KG1 (cell line): ENCODE measurements at places on chromosomes 5 and 9.
A peak's percentile ranks its signal among the peaks of the same experiment; 100 is the strongest.

DNA sequence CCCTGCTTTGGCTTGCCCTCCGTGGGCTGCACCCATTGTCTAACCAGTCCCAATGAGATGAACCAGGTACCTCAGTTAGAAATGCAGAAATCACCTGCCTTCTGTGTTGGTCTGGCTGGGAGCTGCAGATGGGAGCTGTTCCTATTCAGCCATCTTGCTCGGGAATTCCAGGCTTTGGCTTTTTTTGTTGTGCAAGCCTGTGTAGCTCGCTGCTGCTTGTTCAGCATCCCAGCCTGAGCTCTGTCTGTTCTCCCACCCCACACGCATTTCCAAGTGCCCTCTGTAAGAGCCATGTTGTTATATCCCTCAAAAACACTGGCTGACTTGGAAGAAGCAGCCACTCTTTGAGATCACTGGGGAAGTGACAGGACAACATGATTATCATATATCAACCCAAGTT, 101.6 kb upstream of the DPYSL3 start:
- no peak for DNase-seq

- no peak for DNase-seq
Observed at GRCh38 chr9:88537761-88538091, 2.7 kb downstream of the NXNL2 start.

DNA sequence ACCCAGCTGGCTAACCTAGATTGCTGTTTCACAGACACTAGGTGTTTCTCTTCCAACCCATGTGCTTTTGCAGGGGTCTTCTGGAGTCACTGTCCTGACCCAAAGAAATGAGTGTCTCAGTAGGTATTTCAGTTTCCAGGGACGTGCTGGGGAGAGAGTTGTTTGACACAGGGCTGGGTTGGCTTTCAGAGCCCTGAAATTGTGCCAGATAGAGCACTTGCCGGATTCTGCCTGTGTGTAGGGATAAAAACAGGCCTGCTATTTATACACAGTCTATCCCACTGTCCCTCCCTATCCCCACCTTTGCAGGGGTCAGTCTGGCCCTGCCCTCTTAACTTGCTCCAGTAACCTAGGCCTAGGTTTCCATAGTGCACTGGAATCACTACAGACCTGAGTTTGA, 957 bp upstream of the HBEGF start:
- no peak for DNase-seq

DNA sequence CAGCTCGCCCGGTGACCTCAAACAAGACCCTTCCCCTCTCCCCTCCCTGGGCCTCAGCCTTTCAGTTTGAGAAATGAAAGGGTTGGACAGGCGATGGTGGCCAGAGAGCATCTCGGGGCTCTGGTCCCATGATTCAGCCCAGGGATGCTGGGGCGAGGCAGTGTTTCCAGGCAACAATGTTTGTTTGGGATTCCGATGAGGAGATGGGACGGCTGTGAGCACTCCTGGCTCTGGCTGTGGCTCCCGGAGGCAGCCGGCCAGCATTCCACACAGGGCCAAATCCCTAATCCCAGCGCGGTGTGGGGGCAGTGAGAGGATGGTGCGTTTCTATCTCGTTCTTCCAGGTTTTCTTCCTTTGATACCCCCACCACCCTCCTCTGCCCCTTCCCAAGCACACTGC, 66.0 kb downstream of the HMCN2 start:
- DNase-seq: no peak

GRCh38 chr5:169522851-169523250, 60.7 kb upstream of the SPDL1 start:
- no peak for DNase-seq

GRCh38 chr5:79201206-79201605, 34.7 kb upstream of the JMY start:
- DNase-seq: no peak

DNA sequence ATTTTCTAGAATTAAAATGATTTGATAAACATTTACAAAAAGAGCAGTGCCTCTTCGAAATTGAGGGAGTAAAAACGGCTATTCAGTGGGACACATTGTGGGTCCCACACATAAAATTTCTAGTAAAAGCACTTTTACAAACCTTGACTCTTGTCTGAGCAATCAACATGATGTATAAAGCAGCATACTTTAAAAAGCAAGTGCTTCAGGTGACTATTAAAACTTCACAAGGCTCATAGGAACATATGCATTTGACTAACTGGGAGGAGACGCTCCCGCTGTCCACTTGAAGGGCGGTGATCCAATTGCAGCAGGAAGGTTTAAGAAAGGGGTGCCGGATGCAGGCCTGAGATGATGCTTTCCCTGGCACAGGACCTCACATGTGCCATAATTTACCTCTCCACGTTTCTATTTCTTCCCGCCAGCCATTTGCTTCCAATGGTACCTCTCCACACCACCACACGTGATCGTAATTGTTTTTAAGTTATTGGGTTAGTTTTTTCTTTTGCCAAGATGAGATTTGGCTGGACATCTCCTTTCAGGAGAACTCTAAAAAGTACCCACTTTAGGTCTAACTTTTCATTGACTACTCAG, 1.8 kb downstream of the MCTP1 start:
- DNase-seq: no peak

- no peak for DNase-seq
Observed at GRCh38 chr9:2132484-2133082, 117.4 kb downstream of the SMARCA2 start.

DNA sequence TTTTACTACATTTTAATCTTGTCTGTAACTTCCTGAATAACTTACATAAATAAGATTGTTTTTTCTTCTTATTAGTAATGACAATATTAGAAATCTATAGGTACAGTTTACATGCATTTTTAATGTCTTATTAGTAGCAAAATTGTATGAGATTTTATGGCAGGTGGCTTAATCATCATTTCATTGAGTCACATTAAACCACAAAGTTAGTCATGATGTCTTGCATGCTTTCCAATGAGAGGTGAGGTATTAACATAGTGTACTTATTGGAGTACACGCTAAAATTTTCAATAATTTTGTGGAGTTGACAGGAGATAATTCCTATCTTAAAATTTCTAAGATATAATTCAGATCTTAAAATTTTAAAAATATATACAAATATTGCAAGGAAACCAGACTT, 989.6 kb upstream of the ARRDC3 start:
- DNase-seq: no peak

GRCh38 chr9:78235256-78235761, 566 bp upstream of the CEP78 start:
- DNase-seq: no peak

GRCh38 chr5:148966348-148966747, 96.5 kb downstream of the SH3TC2 start:
- DNase-seq: no peak

- no peak for DNase-seq
Observed at GRCh38 chr9:14533867-14534640, 159.2 kb downstream of the ZDHHC21 start.

DNA sequence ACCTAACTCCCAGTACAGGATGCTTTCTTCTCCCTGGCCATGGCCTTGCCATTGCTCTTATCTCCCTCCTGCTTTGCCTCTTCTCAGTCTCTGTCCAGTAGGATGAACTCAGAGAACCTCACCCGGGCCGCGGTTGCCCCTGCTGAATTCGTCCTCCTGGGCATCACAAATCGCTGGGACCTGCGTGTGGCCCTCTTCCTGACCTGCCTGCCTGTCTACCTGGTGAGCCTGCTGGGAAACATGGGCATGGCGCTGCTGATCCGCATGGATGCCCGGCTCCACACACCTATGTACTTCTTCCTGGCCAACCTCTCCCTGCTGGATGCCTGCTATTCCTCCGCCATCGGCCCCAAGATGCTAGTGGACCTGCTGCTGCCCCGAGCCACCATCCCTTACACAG, at the start of gene OR5C1:
Gene OR5C1 (plus strand): TSS at position 103 of the 400 bp plus-strand sequence. CDS start 0 bp downstream, at position 103.
- DNase-seq: no peak

DNA sequence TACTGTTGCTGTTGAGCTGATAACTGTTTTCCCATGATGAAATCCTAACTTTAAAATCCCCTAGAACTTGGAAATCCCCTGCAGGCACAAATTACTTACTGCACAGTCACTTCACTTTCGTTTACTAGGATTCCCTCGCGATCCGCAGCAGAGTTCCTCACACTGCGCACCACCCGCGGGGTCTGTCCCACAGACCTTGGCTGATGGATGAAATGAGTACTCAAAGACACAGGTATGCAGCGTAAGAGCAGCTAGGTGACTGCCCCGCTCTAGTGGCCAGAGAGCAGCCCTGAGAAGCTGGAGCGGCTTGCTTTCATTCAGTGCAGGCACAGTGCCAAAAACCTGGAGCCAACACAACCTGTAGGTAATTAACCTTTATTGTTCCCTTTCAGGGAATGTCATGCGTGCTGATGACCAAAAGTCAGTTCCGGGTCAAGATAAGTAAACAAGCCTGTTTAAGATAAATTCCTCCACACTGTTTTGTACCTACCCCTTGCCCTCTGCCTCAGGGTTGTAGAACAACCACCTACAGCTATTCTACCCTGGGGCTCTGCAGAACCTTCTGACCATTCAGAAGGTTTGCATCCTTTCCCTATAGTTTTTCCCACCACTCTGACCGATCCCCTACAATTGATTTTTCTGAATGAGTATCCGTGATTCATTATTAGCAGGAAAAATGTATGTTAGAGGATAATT, 191.2 kb downstream of the CDH9 start:
- no peak for DNase-seq

- no peak for DNase-seq
Observed at GRCh38 chr9:125953314-125954019, 206.3 kb downstream of the PBX3 start.

DNA sequence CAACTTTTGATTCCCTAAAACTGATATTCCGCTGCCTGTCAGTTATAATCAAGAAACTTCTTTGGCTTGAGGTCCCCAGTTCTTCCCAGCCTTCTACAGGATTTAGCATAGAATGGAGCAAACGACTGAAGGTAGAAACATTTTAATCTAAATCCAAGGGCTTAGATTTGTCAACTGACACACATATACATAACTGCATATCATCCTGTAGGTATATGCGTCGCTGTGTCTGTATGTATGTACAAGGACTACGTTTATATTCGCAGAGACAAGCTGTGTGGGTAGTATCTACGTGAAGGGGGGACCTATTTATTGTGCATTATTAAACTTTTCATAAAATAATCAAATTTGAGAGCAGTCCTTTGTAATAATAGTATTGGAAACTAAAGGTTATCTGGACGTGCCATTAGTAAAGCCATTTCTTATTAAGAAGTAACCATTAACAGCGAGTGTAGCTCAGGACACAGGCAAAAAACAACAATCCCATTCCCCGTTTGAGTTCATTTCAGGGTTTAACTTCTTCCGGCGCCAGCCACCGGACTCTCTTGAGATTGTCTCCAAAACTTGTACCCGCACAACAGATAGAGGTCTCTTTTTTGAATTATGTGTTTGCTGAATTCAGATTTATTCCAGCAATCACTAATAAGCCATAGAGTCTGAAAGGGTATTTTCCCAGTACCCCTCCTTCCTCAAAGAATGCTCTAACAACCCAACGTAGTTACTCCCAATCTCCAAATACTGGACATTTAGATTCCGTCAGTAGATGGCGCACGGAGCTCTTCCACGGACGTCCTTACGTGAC, 2.1 kb upstream of the MLLT3 start:
- DNase-seq: peak; percentile 59

DNA sequence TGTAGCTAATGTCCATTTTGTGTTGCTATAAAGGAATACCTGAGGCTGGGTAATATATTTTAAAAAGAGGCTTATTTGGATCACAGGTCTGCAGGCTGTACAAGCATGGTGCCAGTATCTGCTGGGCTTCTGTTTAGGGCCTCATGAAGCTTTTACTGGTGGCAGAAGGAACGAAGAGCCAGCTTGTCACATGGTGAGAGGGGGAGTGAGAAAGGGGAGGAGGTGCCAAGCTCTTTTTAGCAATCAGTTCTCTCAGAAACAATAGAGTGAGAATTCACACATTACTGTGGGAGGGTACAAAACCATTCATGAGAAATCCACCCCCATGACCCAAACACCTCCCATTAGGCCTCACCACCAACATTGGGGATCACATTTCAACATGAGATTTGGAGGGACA, 340.9 kb downstream of the RASEF start:
- no peak for DNase-seq

GRCh38 chr5:67490543-67491321, 294.1 kb upstream of the CD180 start:
- DNase-seq: no peak

DNA sequence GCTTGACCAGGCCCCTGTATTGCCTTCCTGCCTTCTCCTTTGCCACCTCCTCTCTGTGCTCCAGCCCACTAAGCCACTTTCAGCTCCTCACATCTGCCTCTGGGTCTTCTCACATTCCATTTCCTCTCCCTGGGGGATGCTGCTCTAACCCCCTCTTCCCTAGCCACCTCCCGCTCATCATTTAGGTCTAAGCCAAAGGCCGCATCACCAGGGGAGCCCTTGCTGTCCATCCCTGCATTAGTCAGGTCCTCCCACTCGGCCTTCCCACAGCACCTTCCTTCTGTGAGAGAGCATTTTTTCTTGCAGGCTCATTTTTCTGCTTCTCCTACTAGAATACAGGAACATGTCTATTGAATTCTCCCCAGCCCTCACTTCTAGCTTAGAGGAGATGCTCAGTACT, 72.6 kb upstream of the GALNT10 start:
- DNase-seq: no peak

DNA sequence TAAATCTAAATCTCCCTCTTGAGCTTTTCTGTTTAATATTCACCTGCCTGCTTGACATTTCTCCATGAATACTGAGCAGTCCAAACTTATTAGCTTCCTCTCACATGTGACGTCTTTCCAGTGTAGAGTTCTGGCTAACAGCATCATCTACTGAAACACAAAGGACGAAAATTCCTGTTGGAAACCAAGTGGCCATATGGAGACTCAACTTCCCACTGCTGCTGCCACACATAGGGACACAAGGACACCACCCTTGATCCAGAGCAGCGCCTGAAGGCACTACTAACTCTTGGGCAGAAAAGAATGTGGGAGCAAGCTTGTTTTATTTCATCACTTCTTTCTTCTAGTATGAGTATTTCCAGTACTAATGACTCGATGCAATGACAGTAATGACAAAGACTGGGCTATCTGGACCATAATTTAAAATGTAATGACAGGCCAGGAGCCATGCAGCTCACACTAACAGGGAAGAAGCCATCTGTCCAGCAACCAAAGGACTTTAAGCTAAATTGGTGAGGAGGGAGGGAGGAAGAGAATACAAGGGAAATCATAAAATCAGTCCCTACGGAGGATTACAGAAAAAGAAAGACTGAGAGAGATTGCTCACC, 19.2 kb downstream of the RNF130 start:
- no peak for DNase-seq

DNA sequence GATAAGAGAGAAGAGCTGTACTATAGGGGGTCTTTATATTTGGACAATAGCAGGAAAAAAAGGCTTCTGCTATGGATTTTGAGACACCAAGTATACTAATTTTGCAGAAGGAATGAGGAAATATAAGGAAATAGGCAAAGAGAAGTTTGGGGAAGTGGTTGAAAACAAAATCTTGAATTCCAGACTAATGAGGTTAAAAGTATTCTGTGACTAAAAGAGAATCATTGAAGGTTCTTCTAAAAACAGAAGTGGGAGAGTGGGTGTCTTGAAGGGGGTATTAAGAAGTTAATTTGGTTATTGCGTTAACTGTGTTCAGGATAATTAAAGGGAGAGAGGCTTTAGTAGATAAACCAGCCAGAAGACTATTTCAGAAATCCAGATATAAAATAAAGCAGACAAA, 148.7 kb downstream of the RFK start:
- no peak for DNase-seq

- no peak for DNase-seq
Observed at GRCh38 chr9:74824654-74825053, 63.1 kb downstream of the TRPM6 start.

GRCh38 chr5:74865804-74866595, at the start of gene FAM169A:
TSS of gene FAM169A (minus strand) at chr5:74866387. CDS start at chr5:74841676, 24,711 bp downstream.
- DNase-seq: no peak

GRCh38 chr5:37810311-37810710, 29.5 kb downstream of the GDNF start:
- no peak for DNase-seq

GRCh38 chr5:17216176-17216973, 1.1 kb upstream of the BASP1 start:
- DNase-seq: peak; percentile 50
